Activated T-cell treated with anti-CD3 and anti-CD28 coated beads, Interleukin-2, amount 50 U/mL, for 24 hours (primary cell): ENCODE measurements at places on chromosomes 11 and 22.

DNA sequence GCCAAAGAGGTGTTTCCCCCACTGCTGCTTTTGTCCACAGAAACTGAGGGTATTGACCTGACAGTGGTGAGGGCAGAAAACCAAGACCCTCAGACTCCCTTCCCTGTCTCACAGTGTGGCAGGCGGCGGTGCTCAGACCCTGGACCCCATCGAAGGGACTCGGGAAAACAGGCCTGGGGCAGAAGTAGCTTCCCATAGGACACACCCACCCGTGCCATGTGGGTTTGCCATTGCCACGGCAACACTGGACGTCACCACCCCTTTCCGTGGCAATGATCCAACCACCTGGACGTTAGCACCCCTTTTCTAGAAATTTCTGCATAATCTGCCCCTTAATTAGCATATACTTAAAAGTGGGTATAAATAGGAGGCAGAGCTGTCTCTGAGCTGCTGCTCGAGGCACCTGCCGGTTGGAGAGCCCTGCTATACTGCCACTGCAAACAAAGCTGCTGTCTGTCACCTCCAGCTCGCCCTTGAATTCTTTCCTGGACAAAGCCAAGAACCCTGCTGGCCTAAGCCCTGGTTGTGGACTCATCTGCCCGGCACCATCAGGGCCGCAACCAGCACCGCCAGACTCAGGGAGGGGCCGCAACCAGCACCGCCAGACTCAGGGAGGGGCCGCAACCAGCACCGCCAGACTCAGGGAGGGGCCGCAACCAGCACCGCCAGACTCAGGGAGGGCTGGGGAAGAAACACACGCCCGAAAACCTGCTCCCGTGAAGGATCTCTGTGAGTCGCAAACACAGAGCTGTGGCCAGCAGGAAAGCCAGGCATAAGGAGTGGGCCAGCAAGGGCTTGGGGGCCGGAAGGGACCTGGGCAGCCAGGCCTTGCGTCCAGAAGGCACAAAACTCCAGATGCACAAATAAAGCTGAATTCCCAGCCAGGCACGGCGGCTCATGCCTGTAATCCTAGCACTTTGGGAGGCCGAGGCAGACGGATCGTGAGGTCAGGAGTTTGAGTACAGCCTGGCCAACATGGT, 10.4 kb downstream of the MLC1 start:
- no peak for DNase-seq

- no peak for DNase-seq
Measured at GRCh38 chr22:44363980-44364750, 51.4 kb upstream of the SHISAL1 start.

DNA sequence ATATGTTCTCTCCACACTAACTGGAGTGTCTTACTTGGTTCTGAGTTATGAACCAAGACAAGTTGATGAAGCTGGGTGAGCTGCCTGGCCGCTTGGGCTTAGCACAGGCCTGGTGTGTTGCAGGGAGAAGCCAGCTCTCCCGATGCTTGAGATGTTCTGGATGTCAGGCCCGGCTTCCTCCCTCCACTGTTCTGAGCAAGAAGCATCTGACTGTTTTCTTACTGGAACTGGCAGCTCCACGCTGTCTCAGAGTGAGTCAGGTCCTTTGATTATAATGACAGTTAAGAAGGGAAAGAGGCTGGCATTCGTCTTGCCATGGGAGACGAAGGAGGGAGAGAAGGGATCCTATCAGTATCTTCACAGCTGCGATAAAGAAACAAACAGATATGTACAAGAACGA, 46.5 kb upstream of the CRTAM start:
- DNase-seq: no peak

DNA sequence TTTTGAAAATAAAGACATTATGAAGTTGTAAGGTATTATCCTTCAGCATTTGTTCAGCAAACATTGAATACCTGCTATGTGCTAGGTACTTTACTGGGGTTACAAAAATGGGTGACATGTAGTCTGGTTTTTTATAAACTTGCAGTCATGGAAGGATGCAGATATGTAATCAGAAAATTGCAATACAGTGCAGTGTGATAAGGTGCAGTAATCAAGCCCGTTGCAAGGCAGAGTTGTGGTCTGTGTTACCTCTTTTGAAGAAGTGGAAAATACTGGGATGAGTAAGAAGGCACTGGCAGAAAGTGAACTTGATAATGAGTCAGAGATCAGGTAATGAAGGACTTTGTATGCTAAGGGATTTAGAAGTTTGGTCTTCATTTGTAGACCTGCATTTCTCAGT, 8.1 kb downstream of the FBXO7 start:
- DNase-seq: no peak

- DNase-seq: no peak
Measured at GRCh38 chr11:12458042-12458441, 80.7 kb downstream of the PARVA start.

DNA sequence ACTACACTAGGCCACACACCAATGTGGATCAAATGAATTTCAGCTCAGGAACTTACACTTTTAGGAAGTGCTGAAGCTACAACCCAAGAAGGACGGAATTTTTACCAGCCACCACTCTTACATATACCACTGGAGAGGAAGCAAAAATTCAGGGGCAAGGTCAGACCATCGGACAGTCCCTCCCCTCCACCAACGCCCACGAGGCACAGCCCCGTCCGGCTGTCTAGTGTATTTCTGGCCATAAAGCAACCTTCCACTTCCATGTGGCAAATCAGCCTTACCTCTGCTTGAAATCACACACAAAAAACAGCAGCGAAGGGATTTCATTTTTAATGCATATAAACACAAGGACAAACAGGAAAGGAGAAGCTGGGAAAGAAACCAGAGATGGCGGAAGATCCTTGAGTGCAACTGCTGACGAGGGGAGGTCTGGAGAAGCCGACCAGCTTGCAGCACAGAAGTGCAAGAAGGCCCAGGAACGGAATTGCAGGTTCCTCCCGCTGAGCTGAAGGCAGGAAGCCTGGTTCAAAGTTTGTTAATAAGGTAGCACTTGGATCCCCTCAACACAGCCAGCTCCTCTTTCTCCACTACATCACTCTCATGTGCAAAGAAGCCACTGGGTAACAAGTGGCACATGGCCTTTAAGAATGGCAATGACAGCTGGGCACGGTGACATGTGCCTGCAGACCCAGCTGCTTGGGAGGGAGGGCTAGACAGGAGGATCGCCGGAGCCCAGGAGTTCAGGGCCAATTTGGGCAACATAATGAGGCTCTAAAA, 71.5 kb downstream of the SHANK2 start:
- DNase-seq: no peak

DNA sequence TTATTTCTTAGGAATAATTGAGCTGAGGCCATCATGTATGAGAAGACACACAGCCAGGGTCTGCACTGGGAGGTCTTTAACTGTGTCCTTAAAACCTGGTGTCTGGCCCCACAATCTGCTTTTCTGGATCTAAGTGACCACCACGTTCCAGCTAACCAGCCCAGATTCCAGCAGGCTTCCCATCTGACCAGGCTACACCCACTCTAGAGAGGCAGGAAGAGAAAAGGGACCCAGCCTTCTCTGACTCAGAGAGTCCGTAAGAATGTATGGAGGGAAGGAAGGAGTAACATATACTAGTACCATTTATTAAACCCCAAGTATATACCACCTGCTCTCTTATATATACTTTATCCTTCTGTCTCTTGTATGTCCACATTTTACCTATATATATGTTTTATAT, 80.1 kb downstream of the LDLRAD3 start:
- DNase-seq: no peak

- no peak for DNase-seq
Measured at GRCh38 chr11:121508449-121508848, 55.7 kb upstream of the SORL1-AS1 start.

GRCh38 chr22:43901976-43902643, 10.3 kb upstream of the PNPLA5 start:
- no peak for DNase-seq

- DNase-seq: no peak
Measured at GRCh38 chr11:35822815-35823495, 120.9 kb upstream of the LDLRAD3 start.

- DNase-seq: no peak
Measured at GRCh38 chr11:20493340-20493739, 105.8 kb downstream of the PRMT3 start.

DNA sequence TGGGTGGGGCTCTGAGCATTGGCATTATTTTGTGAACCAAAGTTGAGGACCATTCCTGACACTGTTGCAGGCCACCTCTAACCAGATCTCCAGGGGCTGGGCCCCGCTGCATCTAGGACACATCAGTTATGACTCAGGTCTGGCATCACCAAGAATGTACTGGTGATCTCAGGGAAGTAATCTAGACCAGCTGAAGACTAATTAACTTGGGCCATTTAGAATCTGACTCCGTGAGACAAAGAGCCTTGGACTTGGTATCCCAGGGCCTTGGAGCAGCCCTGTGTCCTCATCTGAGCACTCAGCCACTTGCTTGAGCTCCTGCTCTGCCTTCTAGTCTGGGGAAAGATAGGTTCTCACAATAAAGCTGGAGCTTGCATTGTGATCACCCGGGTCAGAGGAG, 200.6 kb downstream of the KIRREL3 start:
- no peak for DNase-seq

DNA sequence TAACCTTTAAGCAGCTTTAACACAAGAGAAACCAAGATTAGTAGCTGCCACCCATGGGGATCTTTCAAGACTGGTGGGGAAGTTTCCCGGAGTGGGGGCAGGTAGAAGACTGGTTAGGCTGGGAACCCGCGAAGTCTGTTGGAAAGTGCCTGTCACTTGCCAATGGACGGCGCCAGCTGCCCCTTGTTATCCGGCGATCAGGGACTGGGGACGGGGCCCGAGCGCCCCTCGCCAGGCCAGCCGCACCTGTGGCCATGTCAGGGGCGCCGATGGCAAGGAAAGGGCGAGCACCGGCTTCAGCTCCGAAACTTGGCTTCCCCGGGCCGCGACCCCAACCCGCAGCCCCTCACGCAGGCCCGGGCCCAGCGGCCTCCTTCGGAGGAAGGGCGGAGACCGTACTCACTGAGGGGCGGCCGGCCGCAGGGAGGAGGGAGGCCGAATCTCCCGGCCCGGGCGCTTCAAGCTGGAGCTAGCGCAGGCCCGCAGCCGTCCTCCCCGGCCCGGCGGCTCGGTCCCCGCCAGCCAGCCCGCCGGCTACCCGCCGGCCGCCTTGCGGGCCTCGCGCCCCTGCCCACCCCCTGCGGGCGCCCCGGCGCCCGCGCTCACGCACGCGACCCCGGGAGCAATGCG, 539 bp downstream of the EIF4ENIF1 start:
- peak; percentile 65 for DNase-seq

GRCh38 chr11:118897721-118898310, 14.1 kb downstream of the CXCR5 start:
- DNase-seq: no peak

DNA sequence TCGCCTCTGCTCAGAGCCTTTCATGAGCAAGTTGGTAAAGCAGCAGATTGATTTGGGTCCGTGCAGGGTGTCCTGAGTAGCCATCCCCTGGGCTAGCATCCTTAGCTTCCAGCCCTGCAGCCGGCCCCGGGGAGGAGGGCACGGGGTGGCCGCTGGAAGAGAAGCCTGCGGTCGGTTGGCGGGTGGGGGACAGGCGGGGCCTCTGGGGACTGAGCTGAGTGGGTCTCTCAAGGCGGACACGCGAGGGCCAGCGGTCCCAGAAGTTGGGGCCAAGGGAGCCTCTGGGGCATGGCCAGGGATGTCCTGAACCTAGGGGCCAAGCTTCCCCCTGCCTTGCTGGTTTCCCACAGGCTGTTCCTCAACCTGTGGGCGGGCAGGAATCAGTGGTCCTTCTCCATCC, 143.0 kb downstream of the TBC1D22A start:
- no peak for DNase-seq

DNA sequence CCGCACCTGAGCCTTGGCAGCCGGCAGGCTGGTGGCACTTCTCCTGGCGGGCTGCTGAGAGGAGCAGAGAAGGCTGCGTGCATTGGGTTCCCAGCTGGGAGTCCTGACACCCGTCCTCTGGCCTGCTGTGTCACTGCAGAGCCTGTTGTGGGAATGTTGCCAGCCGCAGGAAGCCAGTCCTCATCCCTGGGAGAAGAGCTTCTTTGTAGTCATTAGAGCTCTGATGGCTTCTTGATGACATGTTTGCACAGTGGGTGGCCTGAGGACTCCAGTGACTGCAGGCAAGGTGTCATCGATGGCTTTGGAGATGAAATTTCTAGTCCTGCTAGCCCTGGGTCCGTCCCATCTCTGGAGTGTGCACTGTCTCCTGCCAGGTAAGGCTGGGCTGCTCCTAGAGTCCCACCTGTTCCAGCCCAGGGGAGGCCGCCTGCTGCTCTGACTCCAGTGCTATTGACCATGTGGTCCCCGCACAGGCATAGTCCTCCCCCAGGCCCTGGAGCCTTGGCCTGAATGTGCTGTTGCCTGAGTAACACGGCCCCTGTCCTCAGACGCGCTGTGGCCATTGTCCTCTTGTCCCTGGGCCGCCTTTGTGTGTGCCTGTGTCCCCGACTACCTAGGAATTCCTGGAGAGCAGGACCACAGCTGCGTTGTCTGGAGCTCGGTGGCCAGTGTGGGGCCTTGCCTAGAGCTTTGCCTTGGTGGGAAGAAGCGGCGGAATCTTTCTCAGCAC, 129.2 kb downstream of the CACNA1I start:
- no peak for DNase-seq

DNA sequence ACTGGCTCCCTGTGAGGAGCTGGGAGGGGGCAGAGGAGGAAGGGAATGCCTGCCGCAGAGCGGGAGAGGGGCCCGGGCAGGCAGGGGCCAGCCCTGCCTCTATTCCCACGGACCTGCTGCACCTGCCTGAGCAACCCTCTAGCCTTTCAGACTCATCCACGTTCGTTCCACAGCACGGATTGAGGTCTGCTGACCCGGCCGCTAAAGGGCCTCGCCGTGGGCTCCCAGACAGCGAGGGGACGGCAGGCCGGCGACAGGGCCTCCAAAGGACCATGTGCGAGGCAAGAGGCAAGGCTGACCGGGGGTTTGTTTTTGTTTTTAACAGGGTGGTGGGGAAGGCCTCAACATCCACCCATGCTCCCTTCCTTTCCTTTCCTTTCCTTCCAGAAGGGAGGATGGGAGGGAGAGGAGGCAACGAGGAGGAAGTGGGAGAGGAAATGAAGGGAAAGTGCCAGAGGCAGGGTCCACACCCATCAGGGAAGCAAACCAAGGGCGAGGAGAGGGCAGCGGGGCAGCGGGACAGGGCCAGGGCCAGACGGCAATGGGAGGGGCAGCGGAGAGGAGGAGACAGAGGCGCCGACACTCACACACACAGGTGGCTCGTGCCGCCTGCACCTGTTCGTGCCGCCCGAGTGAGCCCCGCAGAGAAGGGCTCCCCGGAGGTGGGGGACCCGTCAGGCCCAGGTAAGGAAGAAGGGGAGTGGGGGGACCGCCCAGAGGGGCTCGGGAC, 7.5 kb downstream of the LRFN4 start:
- no peak for DNase-seq
